Stimulated activated CD8-positive, alpha-beta memory T cell treated with anti-CD3 and anti-CD28 coated beads, Interleukin-7, amount 100 ng/mL, for 1 hour (primary cell): ENCODE measurements at places on chromosomes 11 and 22.

- DNase-seq = no peak
Measured at GRCh38 chr11:24457985-24458384, 38.9 kb upstream of the LUZP2 start.

- no peak for DNase-seq
Measured at GRCh38 chr11:20193307-20193706, 33.0 kb upstream of the DBX1 start.

- DNase-seq = no peak
Measured at GRCh38 chr11:1397146-1397861, 7.6 kb downstream of the BRSK2 start.

DNA sequence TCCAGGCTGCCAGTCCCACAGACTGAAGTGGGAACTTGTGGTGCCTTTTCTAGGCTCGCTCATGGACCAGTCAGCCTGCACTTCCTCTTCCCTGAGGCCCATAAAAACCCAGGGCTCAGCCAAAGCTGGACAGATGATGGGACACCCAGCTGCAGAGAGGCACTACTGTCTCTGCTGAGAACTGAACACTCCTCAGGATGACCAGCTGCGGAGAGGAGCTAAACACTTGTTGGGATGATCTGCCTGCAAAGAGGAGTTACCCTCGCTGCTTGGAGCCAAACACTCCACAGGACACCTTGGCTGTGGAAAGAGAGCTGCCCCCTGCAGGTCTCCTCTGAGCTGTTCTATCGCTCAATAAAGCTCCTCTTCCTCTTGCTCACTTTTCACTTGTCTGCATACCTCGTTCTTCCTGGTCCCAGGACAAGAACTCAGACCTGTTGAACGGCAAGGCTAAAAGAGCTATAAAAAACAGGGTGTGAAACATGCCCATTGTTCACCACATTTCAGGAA lies 465.5 kb downstream of the GUCY1A2 start:
- DNase-seq = no peak

DNA sequence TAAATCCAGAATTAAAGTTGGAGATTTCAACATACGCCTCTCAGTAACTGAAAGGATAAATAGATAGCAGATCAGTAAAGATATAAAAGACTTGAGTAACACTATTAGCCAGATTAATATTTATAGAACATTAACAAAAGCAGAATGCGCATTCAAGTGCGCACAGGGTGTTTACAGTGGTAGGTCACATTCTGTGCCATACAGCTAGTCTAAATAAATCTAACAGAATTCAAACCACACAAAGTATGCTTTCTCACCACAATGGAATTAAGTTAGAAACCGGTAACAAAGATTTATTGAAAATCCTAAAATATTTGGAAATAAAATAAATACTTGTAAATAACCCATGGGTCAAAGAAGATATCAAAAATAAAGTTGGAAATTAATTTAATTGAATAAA lies 341.0 kb downstream of the DYNC2H1 start:
- no peak for DNase-seq

DNA sequence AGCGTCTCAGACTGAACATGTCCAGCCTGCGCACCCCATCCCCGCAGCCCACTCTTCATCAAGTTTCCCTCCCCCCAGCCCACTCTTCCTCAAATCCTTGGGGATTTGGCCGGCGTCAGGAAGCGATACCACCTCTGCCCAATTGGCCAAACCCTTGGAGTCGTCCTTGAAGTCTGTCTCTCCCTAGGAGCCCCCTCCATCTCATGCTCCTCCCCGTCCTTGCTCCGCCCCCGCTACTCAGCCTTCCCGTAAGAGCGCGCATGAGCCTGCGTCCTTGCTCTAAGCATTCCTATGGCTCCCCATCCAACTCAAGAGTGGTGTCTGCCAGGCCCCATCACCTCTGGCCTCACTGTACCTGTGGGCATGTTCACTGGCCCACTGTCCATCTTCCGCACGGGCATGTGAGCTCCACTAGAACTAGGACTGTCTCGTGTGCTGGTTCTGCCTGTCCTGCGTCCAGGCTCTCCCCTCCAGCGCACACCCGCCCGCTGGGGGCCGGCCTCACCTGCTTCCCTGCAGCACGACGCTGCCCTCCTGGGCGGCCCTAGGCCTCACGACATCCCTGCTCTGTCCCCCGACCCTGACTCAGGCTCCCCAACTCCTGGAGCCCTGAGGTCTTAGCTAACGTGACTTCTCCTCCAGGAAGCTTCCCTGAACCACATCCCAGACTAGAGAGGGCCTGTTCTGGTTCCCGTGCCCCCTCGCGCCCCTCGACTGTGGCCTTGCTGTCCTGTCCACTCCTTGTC lies 30.5 kb upstream of the TTLL12 start:
- DNase-seq = no peak

- no peak for DNase-seq
Measured at GRCh38 chr11:45924036-45924915, 1.8 kb downstream of the LARGE2 start.

DNA sequence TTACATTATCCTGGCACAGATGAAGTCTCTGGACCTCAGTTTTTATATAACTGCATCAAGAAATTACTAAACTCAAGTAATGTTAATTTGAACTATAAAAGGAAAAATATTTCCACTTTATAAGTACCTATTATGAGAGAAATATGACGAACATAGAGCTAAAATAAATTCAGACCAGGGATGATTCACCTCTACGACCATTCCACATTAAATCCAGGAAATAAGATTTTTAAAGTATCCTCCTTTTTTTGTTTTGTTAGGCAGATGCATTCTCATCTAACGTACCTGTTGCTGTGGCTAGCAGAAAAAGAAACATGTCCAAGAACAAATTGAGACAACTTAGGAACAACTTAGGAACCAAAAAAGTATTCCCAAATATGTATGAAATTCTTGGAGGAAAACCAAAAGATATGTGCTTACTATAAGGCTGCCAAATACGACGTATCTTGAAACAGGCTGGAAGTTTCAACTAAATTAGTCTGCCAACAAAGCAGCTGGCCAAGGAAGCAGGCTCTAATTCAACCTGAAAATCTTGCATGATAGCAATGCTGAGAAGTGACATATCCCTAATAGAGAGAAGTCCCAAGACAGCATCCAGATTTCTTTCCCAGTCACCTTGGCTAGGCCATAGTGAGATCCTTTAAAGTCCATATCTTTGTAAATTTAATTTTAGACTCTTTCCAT lies 15.7 kb downstream of the SPTY2D1 start:
- DNase-seq = no peak

GRCh38 chr11:95154514-95154913 lies 64.9 kb downstream of the ENDOD1 start:
- DNase-seq = no peak

DNA sequence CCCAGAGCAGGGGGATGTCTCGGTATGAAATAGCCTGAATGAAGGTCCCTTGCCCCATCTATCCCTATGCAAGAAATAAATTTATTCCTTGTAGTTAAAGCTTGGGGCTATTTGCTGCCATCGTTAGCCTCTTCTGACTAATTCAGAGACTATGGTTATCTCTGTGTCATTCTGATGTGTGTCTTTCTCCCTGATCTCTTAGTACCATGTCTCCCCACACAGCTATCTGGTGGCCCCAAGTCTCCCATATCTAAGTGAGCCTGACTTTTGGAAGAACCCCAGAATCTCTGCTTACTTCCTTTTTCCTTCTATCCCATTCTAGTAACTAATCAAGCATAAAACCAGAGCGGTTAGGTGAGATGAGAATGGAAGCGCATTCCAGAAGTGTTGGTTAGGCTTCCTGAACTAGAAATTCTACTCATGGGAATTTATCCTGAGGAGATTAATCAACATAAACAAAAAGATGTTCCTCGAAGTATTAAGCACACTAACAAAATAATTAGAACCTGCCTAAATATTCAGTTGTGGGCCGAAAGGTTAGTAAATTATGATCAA lies 71.4 kb upstream of the BMAL1 start:
- DNase-seq = no peak

GRCh38 chr11:26823963-26824362 lies 102.1 kb upstream of the SLC5A12 start:
- no peak for DNase-seq

- DNase-seq = no peak
Measured at GRCh38 chr11:18063862-18064434, 17.9 kb upstream of the TPH1 start.

GRCh38 chr22:20459152-20459542 lies 21.5 kb upstream of the SCARF2 start:
- DNase-seq = no peak

- DNase-seq = no peak
Measured at GRCh38 chr11:125372088-125372487, 124.0 kb downstream of the FEZ1 start.

DNA sequence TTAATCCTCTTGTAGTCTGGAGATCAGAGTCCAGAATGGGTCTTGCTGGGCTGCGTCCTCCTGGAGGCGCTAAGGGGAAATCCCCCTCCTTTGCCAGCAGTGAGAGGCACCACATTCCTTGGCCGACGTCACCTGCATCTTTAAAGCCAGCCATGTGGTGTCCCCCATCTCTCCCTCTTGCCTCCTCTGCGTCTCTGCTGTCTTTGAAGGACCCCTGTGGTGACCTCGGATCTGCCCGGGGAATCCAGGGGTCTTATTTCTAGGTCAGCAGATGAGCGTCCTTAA lies 27.2 kb upstream of the PARVB start:
- no peak for DNase-seq

DNA sequence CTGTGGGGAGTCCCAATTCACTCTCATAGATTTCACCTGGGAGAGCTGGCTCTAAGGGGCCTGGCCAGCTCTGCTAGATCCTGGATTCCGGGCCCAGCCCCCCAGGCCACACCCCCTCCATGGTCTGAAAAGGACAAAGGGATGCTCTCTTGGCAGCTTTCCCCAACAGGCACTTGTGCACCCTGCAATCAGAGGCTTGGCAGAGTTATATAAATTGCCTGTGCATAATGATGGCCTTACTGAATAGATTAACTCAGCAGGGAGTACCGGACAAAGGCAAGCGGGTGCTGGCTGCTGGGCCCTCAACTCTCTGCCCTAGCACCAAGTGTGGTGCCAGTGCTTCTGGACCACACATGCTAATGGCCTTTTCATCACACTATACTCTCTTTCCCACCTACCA lies 461.6 kb downstream of the BUD13 start:
- DNase-seq = no peak

- no peak for DNase-seq
Measured at GRCh38 chr22:50178471-50178864, 7.2 kb upstream of the TRABD start.

DNA sequence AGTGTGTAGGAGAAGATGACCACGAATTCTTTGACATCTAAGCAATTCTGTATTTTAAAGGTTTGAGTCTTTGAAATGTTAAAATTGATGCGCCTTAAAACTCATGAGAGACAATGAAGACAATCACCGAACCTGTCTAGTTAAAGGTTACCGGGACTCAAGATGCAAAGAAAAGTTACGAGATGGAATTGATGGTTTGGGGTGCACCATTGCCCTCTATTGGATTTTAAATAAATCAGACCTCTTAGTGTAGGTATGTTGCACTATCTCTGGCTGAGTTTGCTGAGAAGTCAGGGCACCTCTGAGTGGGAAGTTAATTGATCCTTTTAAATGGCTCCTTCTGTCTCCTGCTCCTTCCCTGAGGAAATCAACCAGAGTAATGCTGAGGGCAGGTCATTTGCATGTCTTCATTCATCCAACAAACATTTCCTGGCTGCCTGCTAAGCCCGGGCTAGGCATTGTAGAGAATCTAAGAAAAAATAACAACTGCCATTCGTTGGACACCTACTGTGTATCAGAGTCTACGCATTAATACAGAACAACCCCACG lies 19.4 kb upstream of the TMA7B start:
- no peak for DNase-seq

- no peak for DNase-seq
Measured at GRCh38 chr22:30279046-30279788, 10.1 kb downstream of the CASTOR1 start.

DNA sequence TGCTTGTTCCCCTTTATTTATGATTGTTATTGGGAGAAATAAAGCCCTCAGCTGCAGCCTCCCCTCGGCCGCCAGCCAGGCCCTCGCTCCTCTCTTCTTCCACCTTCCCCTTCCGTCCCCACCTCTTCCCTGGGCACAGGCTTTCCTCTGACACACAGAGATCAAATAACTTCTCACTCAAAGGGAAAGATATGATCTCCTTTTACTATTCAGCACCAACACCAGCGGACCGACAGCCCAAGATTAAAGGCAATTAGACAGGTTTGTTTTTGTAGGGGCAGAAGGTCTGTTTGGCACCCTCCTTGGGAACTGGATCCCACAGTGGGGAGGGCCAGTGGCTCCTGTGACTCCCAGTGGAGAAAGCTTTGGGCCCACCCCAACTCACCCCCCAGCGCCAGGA lies 23.0 kb downstream of the NECTIN1 start:
- DNase-seq = no peak

DNA sequence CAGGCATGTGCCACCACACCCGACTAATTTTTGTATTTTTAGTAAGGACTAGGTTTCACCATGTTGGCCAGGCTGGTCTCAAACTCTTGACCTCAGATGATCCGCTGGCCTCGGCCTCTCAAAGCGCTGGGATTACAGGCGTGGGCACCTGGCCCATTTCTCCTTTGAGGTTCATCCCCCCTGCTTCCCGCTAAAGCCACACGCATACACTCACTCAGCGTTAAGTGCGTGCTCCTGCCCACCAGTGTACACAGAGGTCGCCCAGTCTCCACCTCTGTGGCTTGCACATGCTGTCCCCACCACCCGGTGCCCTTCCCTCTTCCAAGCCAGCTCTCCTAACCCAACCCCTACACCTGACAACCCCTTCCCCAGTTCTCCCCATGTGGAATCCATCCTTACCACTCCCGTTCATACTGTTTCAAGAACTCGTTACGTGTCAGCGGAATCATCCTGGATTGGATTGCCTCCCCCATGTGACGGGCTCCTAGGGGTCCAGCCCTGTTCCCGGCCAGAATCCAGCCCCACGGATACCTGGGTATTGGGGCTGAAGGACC lies 15.7 kb upstream of the CYTH4 start:
- no peak for DNase-seq

- no peak for DNase-seq
Measured at GRCh38 chr22:35353318-35353717, 27.6 kb upstream of the HMOX1 start.

DNA sequence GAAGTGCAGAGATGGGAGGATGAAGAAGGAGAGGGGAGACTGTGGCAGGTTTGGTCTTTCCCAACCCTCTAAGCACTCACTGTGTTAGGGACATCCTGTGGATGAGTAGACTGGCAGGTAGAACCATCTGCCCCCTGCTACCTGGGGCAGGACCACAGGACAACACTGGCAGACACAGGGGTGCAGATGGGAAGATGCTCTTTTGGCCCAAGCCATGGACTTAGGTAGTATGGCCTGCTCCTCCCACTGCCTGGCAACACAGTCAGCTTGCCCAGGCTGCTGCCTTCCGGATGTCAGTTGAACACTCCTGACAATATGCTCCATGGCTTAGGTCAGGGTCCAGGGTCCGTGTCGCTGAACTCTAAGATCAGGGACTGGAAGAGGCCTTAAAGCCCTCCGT lies 140.7 kb upstream of the NAV2 start:
- no peak for DNase-seq

GRCh38 chr11:135036488-135037297 lies 624.7 kb upstream of the B3GAT1 start:
- no peak for DNase-seq

GRCh38 chr22:19559956-19560355 lies 35.7 kb upstream of the CLDN5 start:
- no peak for DNase-seq

- no peak for DNase-seq
Measured at GRCh38 chr11:92224407-92225124, at the start of gene FAT3. Gene FAT3 (plus strand): TSS chr11:92224818. CDS start chr11:92352113, 127,295 bp downstream.

GRCh38 chr11:114799476-114799875 lies 121.1 kb downstream of the NXPE2 start:
- DNase-seq = no peak
